Inflammatory macrophage (primary cell): ENCODE measurements at places on chromosomes 11 and 22.

DNA sequence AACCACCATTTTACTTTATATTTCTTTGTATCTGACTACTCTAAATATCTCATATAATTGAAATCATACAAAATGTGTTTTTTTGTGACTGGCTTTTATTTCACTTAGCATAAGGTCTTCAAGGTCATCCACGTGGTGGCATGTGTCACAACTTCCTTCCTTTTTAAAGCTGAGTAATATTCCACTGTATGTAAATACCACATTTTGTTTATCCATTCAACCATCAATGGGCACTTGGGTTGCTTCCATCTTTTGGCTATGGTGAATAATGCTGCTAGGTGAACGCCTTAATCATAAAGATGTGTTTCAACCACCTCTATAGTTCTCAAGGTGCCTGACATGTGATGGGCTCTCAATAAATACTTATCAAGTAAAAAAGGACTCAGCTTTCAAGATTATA, 15.5 kb downstream of the RAB30 start:
- no peak for DNase-seq

DNA sequence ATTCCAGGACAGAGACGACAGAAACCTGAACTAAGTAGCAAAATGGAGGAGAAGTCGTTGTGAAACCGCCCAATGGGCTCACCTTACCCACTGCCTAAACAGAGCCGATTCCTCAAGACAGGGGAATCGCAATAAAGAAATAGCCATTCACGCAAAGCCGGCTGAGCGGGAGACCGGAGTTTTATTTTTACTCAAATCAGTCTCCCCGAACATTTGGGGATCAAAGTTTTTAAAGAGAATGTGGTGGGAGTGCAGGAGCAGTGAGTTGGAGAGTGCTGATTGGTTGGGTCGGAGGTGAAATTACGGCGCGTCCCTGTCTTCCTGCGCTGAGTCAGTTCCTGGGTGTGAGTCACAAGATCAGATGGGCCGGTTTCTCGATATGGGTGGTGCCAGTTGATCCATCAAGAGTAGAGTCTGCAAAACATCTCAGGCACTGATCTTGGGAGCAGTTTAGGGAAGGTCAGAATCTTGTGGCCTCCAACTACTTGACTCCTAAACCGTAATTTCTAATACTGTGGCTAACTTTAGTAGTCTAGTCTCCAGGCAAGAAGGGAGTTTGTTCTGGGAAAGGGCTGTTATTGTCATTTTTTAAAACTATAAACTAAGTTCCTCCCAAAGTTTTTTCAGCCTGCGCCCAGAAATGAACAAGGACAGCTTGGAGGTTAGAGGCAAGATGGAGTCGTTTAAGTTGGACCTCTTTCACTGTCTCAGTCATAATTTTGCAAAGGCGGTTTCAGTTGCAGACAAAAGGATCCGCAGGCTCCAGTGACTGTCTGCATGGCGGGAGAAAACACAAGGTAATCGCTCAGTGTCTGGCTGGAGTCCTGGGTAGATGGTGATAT, 34.1 kb downstream of the OR4D9 start:
- peak; percentile 36 for DNase-seq

GRCh38 chr11:6362873-6363678, 27.2 kb upstream of the SMPD1 start:
- peak; percentile 71 for DNase-seq

DNA sequence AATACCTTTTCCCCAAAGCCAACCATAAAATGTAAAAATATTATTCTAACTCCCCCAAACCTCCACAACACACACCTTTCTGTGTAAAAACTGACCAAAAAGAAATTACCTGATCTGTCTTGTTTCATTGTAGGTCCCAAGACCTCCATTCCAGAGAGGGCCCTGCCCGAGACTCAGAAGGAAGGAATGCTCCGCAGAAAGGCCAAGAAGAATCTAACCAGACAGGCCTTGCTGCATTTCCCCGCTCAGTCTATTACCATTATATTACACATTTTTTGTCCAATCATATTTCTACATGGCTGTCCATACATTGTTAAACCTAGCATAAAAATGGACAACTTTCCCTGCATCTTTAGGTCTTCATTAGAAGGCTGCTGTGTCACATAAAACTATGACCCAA, 237.5 kb upstream of the UBASH3B start:
- DNase-seq = no peak

GRCh38 chr11:85590848-85591483, 36.2 kb downstream of the DLG2 start:
- DNase-seq = peak; percentile 1

- no peak for DNase-seq
Measured at GRCh38 chr11:40281052-40281580, 1178.3 kb downstream of the LRRC4C start.

DNA sequence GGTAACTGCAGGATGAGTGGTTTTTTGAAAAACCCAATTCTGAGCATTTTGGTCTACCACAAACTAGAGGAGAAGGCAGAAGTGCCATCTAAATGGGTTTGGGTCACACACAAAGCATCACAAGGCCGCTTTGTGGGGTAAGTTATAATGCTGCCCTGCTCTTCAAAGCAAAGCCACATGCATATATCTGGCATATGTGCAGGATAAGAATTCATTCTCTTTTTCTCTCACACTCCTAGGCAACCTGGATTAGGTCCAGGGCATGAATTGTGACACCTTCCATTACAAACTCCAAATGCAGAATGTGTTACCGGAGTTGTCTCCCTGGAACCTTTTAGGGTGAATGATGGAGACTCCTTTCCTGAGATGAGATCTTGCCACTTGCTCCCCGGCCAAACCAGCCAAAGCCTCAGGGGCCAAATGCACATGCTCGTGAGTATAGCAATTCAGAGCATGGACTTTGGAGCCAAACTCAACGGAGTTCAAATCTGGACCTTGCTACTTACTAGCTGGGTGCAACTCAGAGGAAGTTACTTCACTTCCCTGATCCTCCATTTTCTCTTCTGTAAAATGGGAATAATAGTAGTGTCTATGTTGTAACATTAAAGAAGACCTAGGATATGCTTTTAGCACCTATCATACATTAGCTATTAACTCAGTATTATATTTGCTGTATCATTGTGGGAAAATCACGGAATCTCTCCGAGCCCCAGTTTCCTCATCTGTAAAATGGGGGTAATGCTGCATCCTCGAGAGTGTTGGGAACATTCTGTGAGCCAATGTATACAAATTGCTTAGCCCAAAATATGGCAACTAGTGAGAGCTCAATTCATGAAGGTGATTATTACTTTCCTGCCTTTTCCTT, 96.6 kb downstream of the COMMD9 start:
- no peak for DNase-seq

GRCh38 chr11:119743006-119743405, 14.0 kb upstream of the NECTIN1 start:
- DNase-seq = no peak

DNA sequence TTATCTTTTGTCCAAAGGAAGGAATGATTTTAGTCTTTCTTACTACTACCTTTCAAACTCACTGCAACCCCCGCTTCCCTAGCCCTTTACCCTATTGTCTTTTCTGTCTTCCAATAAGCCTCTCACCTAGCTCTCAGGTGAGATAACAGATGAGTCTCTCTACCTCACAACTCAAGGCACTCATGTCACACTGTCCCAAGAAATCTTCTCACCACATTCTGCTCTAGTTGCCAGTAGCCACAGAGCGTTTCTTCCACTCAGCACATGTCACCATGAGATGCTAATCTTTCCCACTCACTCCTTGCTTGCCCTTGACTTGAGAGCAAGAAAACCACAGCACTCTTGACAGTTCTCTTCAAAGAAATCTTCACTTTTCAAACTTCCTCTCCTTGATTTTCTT, 32.7 kb upstream of the TMEM41B start:
- no peak for DNase-seq

- DNase-seq = no peak
Measured at GRCh38 chr22:48779211-48779643, 1048.4 kb downstream of the BRD1 start.

DNA sequence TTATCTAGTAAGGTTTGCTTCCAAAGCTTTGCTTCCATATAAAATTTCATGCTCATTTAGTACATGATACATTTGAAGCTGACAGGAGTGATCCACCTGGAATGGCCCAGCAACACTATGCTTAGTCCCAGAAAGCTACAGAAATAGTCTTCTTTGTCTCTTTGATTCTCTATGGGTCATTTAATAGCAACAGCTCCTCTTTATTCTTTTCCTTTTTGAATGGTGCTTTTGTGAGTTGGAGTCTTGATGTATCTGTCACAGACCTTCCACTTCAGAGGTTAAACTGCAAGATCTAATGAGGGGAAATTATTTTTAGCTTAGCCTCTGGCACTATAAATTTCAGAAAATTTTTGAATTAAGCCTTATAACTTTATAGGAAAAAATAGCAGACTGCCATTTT, 509.5 kb downstream of the KCNA4 start:
- DNase-seq = no peak
